ENCODE measurements at places on chromosomes 3 and 15.
A peak's percentile ranks its signal among the peaks of the same experiment; 100 is the strongest.

- peak; percentile 36 for DNase-seq
These were observed 424.1 kb downstream of the ZNF385D start for GRCh38 chr3:21326704-21327475.

DNA sequence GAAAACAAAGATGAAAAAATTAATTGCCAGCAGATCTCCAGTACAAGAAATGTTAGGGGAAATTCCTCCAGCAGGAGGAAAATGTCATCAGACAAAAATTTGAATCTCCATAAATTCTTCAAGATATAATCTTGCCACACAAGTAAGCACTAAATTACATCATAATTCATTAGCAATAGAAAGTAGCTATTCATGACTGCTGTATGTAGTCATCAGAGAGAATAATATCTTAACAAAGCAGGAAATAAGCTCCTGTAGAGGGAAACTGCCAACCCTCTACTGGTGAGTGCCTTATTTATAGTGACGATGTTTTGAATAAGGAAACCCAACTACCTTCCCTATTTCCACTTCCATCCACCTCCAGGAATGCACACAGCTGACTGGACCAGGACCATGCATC is 15.8 kb upstream of the SLC27A2 start:
- peak; percentile 5 for DNase-seq

GRCh38 chr3:10814623-10815022 is 1.4 kb upstream of the SLC6A11 start:
- DNase-seq: no peak

- DNase-seq: no peak
These were observed 30.0 kb downstream of the PDHB start for GRCh38 chr3:58403513-58404109.

DNA sequence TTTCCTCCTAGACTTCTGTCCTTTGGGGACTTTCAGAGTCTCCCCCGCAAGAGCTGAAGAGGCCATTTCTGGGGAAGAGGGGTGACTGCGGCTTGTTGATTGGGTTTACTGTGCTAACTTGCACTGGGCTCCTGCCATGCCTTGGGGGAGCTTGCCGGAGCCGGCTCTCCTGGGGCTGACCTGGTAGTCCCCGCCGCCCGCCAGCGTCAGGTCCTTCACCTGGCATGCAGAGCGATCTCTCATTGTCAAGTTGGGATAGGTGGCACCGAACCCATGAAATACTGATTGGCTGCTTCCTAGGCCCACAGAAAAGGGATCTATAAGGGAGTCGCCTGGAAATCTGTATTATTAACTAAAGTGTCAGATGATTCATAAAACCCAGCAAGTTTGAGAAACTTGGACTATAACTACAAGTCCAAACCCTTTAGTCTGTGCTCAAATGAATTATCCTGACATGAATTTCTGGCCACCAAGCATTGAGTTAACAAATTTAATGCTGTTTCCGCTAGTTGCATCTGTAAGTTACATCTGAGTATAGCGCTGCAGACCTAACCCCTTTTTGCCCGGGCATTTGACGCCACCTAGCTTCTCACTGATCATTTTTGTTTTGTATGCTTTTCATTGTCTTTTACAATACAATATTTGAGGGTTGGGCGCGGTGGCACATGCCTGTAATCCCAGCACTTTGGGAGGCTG is 607 bp upstream of the IMP3 start:
- no peak for DNase-seq

DNA sequence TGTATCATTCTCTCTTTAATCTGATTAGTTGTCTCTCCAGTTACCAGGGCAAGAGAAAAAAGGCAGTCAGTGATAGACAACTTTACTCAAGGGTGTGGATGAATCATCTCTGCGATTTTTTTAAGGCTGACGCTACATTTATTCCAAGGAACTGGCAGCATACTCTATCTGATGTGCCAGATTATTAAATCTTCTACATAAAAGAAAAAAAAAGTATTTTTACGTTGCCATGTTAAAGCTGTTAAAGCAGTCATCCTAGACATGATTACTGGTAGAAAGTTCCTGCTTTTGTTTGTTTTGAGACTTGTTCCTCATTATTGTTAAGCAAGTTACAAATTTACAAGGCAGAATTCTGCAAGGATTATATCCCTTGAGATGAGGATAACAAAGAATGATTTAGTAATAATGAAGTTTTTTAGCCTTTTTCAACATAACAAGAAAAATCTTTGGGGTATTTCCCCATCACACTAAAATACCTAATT is 121.7 kb downstream of the CBLB start:
- DNase-seq: peak; percentile 69

DNA sequence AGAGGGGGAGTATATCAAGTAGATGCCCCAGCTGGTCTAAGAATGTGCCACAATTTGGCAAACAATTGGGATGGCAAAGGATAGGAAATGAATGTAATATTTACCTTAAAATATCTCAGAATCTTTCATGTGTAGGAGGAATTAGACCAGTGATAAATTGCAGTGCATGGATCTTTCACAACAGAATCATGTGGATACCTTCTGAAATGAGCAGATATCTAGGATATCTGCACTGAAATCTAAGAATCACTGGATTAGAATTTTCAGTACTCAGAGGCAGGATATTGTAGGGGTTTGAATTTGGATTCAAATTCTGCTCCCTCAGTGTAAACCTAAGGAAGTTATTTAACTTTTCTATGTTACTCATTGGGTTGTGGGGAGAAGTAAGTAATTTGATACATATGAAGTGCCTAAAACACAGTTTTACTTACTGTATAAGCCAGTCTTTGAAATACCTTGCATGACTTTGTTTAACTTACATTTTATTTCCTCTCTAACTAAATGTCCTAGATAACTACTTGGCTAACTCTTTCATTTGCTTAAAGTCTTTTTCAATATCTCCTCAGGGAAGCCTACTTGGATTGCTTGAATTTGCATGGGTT is 8.8 kb downstream of the IL1RAP start:
- DNase-seq: no peak

- DNase-seq: no peak
These were observed 2.0 kb downstream of the B2M start for GRCh38 chr15:44713006-44713966.

DNA sequence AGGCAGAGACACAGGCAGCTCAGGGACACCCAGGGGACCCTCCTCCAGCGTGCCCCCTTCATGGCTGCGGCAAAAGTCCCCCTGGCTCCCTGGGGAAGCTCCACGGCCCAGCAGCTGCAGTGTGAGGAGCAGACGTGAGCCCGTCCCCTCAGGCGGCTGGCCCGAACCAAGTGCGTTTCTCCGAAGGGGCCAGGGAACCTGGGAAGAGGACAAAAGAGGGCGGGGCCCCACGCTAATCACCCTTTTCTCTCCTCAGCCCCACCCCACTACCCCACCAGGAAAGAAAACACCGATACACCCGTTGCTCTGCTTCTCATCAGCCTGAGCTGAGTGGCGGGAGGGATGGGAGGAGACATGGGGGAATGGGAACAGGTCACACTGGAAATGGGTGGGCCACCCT is at the start of gene MUC4:
MUC4 (minus strand) TSS at position 174 of the 400 bp plus-strand sequence; CDS start at position 62, 112 bp downstream.
- no peak for DNase-seq

- DNase-seq: peak; percentile 57
These were observed 7.5 kb upstream of the CMTM6 start for GRCh38 chr3:32510075-32510724.

DNA sequence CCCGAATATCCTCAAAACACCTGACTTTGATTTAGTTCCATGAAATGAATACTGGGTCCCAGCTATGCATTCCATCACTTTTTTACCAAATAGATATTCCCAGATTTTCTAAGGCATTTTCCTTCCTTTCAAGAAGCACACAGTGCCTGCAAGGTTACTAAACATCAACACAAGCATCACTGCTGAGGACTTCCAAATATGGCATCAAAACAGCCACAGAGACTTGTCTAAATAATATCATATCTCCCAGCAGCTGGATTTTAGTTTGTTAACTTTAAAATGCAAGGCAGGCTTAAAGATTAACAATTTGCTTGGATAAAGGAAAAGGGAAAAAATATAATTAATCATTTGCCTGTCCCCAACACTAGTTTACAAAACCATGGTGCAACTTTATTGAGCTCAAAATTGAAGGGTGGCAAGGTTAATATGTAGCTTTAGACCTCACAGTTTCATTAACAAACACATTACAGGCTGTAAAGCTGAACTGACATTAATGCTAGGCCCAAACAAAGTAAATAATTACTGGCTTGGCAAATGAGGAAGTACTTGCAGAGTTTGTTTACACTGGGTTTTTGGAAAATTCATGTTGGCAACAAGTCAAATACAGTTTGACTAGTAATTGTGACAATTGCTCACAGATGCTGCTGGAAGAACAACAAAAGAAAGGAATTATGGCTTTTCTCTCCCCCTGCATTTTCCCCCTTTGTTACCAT is 401.7 kb upstream of the CDIN1 start:
- DNase-seq: peak; percentile 32

DNA sequence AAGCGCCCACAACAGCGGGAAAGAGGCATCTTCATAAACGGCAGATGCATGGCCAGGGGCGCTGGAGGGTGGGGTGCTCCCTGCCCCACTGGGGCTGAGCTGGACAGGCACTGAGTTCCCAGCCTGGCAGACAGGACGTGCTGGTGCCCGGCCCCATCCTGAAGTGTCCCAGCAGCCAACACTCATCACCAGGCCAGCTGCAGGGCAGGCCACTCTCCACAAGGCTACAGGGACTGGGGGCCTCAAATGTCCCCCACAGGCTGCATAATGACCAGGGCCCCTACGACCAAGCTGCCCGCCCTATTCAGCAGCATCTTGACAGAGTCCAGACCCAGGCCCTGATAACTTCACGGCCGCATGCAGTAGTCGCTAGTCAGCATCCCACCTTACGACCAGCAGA is 124.1 kb upstream of the IQSEC1 start:
- DNase-seq: no peak

- no peak for DNase-seq
These were observed 8.7 kb downstream of the GAP43 start for GRCh38 chr3:115632026-115632425.

GRCh38 chr15:77180757-77181156 is 109.8 kb upstream of the TSPAN3 start:
- DNase-seq: no peak

- DNase-seq: no peak
These were observed 22.0 kb upstream of the ANXA2 start for GRCh38 chr15:60419753-60420152.

- no peak for DNase-seq
These were observed at the start of gene HAPLN3 for GRCh38 chr15:88894819-88895767. Gene HAPLN3, minus strand, starts transcription at chr15:88895544. Its CDS starts 8,246 bp downstream, at chr15:88887298.

- DNase-seq: no peak
These were observed 15.7 kb downstream of the ACOX2 start for GRCh38 chr3:58521336-58521670.

DNA sequence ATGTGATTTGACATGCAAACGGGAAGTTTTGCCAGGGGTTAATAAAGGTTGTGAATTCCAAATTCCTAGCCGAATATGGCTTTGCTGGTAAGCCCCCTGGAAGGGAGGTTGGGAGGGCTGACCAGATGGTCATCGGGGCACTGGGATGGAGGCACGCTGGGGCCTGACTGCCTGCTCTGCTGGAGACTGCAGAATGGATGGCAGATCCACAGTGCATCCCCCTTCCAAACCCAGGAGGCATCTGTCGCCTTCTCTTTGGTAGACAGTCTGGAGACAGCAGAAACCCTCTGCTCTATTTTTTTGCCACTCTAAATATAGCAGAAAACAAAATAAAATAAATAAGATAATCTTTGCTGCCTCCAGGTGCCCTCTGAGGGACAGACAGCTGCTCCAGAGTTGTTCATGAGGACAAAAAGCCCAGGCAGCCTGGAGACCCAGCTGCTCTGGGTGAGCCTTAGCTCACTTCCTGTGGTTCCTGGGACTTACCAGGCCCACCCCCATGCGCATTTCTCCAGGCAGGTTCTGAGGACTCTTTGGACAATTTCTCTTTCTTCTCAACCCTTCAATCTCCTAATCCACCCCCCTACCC is 6.1 kb upstream of the SPTBN5 start:
- DNase-seq: no peak

GRCh38 chr15:42107473-42107872 is 13.1 kb upstream of the PLA2G4D start:
- no peak for DNase-seq

DNA sequence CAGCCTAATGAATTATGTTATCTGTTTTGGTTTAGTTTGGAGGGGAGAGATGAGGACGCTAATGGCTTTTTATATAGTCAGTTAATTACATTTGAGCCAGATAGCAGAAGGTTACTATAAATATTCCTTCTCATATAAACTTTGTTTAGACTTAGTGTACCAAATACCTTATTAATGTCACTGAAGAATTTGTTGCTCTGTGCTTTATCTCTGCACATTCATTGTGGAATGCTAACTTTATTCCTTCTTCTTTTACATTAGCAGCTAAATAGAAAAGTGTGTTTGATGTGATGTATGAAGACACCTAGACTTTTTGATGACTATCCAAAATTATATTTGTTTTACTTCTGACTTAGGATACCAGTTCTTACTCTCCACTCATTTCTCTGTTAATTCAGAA is 105.2 kb downstream of the EPHA3 start:
- no peak for DNase-seq

- DNase-seq: no peak
These were observed 11.4 kb upstream of the CYP11A1 start for GRCh38 chr15:74378848-74379247.

GRCh38 chr3:48437812-48438211 is 2.1 kb downstream of the CCDC51 start:
- no peak for DNase-seq

GRCh38 chr15:59791755-59792154 is 102.6 kb upstream of the BNIP2 start:
- no peak for DNase-seq

GRCh38 chr3:48952510-48953118 is 34.0 kb downstream of the ARIH2 start:
- no peak for DNase-seq

- DNase-seq: no peak
These were observed 269.5 kb downstream of the ZBTB20 start for GRCh38 chr3:114877378-114878113.

GRCh38 chr3:4438296-4438695 is 28.8 kb downstream of the SUMF1 start:
- DNase-seq: no peak

DNA sequence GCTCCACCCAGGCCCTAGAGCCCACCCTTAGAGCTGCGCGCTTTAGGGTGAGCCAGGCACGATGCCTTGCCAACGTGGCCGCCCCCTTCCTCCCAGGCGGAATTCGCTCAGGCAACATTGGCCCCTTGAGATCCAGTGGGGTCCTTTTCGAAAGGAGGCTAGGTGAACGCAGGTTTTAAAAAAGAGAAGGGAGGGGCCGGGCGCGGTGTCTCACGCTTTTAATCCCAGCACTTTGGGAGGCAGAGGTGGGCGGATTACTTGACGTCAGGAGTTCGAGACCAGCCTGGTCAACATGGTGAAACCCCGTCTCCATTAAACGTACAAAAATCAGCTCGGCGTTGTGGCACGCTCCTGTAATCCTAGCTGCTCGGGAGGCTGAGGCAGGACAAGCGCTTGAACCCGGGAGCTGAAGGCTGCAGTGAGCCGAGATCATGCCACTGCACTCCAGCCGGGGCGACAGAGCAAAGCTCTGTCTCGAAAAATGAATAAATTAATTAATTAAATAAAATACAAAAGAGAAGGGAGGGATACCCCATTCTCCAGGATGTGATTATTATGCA is 984 bp upstream of the RPP25 start:
- DNase-seq: no peak

DNA sequence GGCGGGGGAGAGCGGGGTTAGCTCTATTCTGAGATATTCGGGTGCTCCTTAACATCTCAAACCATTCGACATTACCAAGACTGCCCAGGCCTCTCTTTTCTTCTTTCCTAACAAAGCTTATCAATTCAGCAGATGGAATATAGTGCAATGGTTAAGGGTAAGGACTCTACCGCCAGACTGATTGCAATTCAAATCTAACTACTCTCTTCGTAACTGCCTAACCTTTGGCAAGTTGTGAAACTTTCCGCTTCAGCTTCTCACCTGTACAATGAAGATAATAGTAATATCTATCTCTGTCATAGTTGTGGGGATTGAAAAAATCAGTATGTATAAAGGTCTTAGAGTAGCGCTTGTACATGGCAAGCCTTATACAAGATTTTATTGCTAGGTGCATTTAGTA is 972 bp downstream of the UBA5 start:
- DNase-seq: no peak

All from fibroblast of the conjunctiva (primary cell).